PC-9 (cell line): ENCODE measurements at places on chromosomes 3 and 15. TPM values are rescaled to one million over a fixed set of nuclear protein-coding genes. Genes with fewer than 3 reads are reported as not detected.

DNA sequence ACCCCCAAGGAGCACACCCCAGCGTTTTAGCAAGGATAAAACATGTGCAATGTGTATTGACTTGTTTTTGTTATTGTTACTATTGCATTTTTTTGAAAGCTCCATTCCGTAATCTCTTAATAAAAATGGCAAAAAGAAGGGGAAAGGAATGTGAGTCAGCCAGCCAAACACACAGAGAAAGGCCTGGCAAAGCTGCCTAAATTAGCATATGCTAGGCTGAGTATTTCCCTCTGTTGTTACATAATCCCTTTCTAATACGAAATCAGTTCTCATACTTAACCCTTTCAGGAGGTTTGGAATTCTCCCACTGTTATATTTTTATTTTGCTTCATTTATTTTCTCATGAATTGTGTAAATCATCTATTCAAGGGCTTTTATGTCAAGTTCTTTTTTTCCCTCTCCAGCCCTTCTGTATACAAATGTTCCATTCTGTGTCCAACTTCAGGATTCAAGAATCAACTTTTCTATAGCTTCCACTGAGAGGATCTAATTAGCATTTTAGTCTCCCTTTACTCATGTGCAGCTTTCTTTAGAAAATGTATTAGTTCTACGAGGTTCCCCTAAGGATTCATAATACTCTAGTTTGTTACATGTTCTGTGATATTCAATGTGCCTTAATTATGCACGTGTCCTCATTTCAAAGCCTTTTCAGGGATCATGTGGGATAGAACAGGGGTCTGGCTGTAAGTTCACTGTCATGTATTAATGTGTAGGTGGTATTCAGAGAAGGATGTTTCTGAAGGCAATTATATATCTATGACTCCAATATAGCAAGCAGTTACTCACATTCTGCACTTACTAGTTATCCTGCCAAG is 9.2 kb downstream of the CADM2 start:
- no peak for DNase-seq

DNA sequence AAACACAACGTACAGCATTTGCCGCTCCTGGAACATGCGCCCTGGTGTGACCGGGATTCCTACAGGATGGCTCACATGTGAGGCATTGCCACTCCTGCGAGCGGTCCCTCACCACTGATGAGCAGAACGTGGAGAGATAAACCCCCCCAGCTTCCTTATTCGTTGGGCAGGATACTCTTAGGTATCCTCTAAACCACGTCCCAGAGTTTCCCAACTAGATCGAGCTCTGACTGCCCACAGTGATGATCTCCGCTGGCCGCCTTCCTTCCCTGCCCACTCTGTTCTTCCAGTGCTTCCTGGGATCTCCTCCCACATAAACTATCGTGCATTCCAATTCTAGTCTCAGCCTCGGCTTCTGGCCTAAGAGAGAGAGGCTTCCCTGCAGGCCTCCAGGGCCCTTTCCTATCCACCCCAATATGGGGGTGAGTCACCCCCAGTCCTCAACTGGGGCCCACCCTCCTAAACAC is 91.8 kb downstream of the TOP2B start:
- DNase-seq: no peak

Gene SNUPN
- 37.6 and 40.0 TPM in 2 replicates for total RNA-seq

Gene ILDR1
- 4.2 and 5.1 TPM in 2 replicates for total RNA-seq

Gene GATA2
- total RNA-seq: 29.0 and 36.9 TPM in 2 replicates
